ENCODE measurements at places on chromosomes 11 and 22.

- no peak for DNase-seq
Observed at GRCh38 chr11:9772218-9772617, 108.3 kb downstream of the SWAP70 start.

DNA sequence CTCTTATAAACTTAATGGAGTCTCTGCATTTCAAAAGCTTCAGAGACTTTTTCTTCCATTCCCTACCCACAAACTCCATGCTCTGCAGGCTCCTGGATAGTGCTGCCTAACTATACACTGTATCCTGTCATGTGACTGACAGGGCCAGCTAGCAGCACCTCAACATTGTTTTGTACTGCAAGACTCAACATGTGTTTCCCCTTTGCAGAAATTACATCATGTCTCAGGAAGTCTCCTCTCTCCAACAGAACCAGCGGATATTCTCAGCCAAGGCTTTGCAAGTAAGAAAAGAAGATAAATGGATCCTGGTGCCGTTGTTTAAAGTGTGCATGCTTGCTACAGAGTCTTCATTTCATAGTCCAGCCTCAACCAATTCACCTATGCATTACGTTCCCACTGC, 164.0 kb upstream of the UBASH3B start:
- DNase-seq: no peak

DNA sequence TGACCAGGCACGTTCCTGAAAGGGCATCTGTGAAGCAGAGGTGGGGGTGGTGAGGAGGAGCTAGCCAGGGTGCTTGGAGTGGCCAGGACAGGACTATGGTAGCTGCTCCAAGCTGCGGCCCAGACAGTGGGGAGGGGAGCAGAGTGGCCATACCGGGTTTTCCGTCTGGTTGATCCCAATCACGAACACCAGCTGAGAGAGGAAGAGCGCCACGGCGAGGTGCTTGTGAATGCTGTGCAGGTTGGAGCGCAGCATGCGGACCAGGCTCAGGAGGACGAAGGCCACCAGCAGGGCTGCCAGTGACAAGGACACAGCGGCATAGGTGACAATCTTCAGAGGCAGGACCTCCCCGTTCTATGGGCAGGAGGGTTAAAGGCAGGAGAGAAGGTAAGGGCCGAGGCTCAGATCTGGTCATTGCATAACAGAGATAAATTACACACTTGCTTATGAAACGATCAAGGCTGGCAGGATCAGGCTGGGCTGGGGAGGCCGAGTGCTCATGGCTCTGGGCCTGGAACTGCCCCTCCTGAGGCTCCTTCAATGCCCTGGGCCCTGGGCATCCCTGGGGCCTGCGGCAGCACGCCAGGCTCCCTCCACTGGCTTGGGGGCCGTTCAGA, 41.5 kb downstream of the TRMU start:
- DNase-seq: no peak

- DNase-seq: no peak
Observed at GRCh38 chr11:75931124-75931523, 116.1 kb downstream of the UVRAG start.

DNA sequence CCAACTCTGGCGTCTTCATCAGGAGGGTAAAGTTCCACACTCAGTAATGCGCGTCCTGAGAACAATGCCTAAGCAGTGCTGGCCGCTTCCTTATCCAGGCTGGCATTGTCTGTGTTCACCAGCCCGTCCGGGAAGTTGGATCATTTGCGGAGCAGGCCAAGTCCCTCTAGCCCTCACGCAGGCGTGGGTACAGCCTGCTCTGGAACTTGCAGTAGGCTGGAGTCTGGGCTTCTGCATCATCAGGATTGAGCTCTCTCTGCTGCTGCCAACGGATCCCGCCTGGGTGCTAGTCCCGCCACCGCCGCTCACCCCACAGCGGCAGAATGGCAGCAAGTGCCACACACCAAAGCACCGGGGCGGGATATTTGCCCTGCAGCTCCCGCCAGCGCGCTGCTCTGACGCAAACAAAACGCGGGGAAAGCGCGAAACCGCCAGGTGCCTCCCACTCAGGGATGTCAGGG, 29.0 kb downstream of the GLYATL1 start:
- no peak for DNase-seq

DNA sequence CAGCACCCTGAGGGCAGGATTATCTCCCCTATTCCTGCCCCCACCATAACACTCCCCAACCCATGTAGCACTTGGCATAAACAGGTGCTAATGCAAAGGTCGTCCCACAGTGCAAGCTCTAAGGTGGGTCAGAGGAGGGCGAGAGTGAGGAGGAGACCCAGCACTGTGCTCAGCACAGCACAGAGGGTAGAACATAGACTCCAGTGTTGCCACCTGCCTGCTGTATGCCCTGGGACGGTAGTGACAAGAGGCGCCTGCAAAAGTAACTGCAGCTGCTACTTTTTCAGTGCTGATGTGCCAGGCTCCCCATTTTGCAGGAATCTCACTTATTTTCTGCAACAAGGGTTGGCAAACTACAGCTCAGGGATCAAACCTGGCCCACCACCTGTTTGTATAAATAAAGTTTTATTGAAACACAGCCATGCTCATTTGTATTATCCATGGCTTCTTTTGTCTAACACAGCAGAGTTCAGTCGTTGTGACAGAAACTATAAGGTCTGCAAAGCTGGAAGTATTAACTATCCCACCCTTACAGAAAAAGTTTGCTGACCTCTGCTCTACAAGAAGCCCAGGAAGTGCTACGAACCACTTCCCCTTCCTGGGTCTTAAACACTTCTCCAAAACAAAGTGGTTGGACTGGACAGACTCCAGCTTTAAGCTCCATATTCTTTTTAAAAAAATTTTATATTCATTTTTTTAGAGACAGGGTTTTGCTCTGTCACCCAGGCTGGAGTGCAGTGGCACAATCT, 16.9 kb upstream of the CDC42BPG start:
- DNase-seq: no peak

GRCh38 chr11:65903068-65903481, 2.9 kb upstream of the FOSL1 start:
- no peak for DNase-seq

- DNase-seq: no peak
Observed at GRCh38 chr22:25148149-25148691, 51.4 kb upstream of the CRYBB3 start.

- DNase-seq: no peak
Observed at GRCh38 chr11:104799251-104799650, 99.0 kb downstream of the CASP12 start.

DNA sequence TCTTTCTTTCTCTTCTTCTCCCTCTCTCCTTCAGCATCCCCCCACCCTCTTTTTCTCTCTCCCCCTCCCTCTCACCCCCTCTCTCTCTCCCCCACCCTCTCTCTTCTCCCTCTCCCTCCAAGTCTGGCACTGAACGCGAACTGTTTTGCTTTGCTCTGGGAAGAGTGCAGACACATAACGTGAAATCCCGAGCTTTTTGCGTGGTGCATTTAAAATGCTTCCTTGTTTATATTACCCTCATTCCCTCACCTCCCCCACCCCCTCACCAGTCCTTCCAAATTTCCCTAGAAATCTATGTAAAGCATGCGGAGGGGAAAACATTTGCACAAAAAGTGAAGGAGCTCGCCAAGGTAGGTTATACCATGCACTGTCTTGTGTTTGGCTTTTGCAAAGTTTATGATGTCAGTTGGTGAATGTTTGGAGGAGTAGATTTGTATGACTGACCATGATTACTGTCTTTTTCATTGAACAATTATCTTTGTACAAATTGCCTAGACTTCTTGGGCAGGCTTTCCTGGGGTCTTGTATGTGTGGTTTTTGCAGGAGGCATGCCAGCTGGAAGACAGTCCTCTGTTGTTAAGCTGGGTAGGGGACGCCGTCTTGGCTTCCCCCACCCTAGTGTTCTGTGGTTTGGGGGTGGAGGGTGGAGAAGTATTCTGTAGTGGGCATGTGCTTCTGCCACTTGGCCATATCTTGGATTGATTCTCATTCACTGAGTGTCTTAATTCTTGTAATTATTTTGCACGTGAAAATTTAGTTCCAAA, 123.7 kb upstream of the HSD17B12 start:
- DNase-seq: no peak

DNA sequence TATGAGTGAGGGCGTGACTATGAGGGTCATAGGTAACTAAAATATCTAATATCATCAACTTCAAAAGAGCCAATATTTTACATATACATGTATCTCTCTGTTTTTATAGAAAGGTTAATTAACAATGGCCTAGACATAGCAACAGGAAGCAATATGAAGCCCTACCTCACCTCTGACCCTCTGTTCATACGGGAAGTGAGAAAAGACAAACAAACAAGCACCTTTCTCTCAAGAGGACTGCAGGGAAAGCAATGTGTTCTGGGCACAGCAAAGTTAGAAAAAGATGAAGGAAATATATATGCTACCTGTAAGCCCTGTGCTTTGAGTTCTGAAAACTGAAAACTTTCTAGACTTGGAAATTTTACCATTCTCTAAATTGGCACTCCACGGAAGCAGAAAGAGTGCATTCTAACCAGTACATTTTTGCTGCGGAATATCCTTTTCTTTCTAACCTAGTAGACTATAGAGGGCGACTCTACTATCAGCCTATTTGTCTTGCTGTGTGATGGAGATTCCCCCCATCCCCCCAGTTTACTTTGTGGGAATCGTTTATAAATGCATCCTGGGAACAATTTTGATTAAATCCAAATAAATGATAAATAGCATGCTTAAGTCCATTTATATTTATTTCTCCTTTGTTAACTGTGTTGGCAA, 830.4 kb upstream of the FAT3 start:
- no peak for DNase-seq

GRCh38 chr22:43275545-43276317, 67.4 kb downstream of the SCUBE1 start:
- DNase-seq: no peak

GRCh38 chr11:22162756-22163155, 30.1 kb upstream of the ANO5 start:
- DNase-seq: no peak

- no peak for DNase-seq
Observed at GRCh38 chr22:25722626-25723025, 19.4 kb upstream of the MYO18B start.

- no peak for DNase-seq
Observed at GRCh38 chr11:102449651-102450570, 2.7 kb downstream of the TMEM123 start.

All from neuronal stem cell (in vitro differentiated cells).